NCI-H2081 treated with DMSO at 0.1 percent for 48 hours (cell line): ENCODE measurements at places on chromosomes 3 and 15.

GRCh38 chr3:186935133-186935532 lies 4.8 kb downstream of the ST6GAL1 start:
- no peak for DNase-seq

GRCh38 chr15:45129651-45130129 lies at the start of the genes DUOX1 and DUOXA1:
TSS of gene DUOX1 (plus strand) at chr15:45129994. CDS start at chr15:45131967, 1,973 bp downstream.
TSS of gene DUOXA1 (minus strand) at chr15:45129879. CDS start at chr15:45123014, 6,865 bp downstream.
- DNase-seq, result no peak

DNA sequence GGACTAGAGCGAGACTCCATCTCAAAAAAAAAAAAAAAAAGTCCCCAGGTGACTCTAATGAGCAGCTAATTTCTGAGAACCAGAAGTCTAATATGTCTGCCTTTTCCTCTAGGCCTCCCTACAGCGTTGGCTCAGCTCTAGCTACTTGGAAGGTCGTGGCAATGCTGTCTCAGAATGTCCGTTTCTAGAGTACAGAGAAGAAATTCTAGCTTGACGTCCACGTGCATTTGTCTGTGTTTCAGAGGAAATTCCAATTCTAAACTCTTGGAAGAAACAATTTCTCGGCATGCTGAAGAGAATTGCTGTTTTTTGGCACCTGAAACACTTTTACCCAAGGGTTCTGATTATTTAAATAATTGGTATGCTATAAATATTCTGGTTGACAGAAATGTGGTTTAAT lies 78.8 kb downstream of the SOX2 start:
- DNase-seq, result no peak

DNA sequence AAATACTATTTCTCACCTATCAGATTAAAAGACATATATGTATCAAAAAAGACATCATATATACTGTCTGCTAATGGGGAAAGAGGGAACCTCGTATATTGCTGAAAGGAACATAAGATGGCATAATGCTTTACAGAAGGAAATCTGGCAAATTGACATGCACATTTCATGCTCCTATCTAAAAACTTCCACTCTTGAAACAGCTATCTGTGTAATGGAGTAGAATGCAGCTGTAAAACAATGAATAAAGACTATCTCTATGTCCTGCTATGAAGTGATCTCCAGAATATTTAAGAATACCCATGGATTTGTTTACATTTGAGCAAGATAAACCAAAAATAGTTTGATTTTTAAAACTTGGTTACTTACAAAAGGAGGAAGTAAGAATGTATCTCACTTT lies 107.4 kb downstream of the TBL1XR1 start:
- DNase-seq, result no peak

- DNase-seq, result no peak
Measured at GRCh38 chr3:38268522-38268921, 2.9 kb downstream of the SLC22A13 start.
